GDM1 (cell line): ENCODE measurements at places on chromosomes 12 and 14.

DNA sequence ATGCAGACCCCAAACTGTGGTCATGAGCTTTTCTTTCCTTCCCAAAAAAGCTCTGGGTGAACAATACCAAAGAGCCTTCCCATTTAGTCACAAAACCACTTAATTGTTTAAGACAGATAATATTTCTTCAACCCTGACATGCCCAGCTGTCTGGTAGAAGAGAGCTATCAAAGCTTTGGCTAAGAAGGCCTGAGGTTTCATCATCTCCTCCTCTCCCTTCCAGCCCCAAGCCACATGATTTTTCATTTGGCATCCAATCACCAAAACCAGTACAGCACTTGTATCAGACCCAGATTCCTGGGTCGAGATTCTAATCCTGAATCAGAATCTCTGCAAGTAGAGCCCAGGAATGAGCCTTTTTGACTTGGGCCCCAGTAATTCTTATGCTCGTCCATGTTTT lies 199.6 kb upstream of the TMEM260 start:
- no peak for DNase-seq

GRCh38 chr14:95488376-95489213 lies 27.9 kb downstream of the SYNE3 start:
- no peak for DNase-seq

DNA sequence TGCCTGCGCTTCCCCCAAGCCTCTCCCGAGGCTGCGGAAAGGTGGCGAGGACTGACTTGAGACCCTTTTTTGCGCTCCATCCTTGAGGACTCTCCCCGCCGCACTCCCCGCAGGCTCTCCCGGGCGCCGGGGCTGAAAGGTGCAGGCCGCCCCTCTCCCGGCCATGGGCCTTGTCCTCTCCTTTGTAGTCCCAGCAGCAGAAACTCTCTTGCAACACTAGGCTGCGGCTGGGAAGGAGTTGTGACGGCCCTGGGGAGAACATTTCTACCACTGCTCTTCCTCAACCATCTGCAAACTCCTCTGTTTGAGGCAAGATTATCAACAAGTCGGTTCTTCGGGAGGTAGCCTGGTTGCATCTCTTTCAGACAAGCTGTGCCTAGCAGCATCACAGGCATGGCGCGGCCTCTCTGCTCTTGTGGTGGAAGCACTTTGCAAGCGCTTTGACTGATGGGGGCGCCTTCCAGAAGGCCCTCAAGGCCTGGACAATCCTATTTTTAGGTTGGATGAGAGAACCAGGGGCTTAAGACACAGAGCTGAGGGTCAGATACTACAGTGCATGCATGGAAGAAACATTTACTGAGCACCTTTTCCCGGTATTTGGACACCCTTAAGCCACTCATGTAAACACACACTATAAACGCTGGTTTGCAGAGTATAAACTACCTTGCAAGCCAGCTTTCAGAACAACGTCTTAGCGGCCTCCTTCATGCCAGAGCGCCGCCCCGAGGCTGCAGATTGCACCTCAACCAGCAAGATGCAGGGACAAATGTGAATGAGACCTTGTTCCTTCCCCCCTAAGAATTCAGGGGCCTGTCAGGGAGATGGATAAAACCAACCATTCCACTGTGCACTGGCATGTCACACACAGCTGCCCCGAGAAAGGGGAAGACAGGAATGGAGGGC lies 1.2 kb upstream of the PRIMA1 start:
- no peak for DNase-seq

- no peak for DNase-seq
These were observed 140.8 kb downstream of the ERC1 start for GRCh38 chr12:1131811-1132224.

DNA sequence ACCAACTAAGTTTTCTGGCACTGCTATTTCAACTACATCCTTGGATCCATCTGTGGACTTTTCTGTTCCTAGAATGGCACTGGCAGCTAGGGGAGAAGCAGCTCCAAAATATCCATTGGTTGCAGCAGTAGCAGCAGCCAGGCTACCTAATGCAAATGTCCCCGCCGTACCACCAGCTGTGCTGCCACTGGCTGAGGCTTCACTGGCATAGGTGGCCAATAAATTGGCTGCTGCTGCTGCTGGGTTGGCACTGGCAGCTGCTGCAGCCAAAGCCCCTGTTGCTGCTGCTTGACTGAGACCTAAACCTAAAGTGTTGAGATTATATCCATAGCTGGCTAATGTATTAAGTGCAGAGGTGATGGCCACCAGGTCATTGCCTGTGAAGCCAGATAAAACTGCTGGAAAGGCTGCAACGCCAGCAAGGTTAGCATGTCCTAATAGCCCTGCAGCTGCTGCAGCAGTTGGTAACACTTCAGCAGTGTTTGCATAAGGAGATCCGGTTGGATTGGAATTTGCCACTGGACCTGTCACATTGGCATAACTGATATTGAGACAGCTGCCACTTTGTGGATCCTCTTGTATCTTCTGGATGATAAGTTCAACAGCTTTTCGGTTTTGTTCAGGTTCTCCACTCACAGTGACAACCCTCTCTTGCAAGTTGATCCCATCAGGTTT lies 149.5 kb downstream of the NOVA1 start:
- no peak for DNase-seq

GRCh38 chr14:73269729-73270531 lies 32.6 kb downstream of the PAPLN start:
- DNase-seq = no peak

DNA sequence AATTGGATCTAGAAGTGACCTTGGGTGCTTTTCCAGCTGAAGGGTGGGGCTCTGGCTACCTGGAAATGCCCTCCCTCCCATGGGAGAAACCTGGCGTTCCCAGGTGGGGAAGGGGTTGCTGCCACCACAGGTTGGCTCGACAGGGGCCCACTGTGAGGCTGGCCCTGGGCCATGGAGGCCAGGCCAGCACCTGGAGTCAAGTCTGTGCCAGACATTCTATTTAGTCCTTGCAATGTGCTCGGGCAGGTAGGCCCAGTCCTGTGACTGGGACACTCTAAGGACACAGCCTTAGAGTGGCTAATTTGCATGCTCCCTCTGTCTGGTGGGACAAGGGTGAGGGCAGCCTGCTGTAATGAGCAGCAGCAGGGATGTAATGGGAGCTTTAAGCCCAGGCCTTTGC lies 11.9 kb downstream of the VRTN start:
- DNase-seq = no peak

DNA sequence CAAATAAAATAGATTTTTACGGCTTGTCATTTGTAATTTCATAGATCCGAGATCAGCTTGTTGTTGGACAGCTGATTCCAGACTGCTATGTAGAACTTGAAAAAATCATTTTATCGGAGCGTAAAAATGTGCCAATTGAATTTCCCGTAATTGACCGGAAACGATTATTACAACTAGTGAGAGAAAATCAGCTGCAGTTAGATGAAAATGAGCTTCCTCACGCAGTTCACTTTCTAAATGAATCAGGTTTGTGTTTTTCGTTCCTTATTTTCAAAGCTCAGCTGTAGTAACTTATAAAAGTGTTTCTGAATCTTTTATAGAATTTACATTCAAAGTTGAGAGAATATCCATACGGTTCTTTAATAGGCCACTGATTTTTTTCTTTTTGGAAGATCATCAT lies 89.1 kb downstream of the LRRK2 start:
- no peak for DNase-seq

GRCh38 chr12:81798294-81798693 lies 39.1 kb upstream of the PPFIA2 start:
- DNase-seq = no peak

DNA sequence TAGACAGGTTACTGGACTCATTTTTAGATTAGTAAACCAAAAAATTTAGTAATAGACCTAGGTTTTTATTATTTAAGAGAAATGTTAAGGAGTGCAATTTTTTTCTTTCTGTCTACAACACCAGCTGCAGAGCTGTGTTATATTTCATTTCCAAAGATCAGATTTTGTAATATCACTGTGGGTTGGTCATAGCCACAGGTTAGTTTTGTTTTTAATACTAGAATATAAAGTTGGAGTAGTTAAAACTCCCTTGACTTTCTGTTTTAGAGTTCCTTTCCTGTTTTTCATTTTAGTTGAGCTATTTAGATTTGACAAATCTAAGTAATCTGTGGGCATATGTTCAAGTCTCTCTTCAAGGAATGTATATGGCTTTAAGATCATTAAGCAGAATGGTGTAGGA lies 30.7 kb upstream of the GARIN2 start:
- no peak for DNase-seq

DNA sequence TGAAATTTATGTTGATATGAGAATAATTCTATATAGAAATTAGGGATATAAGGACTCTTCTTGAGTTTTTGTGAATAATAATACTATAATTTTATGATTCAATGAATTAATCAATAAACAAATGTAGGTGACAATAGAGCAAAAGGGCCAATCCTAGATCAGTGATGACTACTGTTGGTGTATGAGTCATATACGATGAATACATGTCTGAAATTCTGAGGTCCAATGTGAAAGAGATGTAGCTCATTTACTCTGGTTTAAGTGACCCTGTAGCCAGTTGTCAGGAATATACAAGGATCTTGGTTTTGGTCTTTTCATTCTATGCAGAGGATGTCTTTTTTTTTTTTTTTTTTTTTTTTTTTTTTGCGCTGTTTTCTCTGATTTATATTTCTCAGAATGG lies 72.1 kb upstream of the RTL1 start:
- no peak for DNase-seq

- no peak for DNase-seq
These were observed 333.2 kb downstream of the NPAS3 start for GRCh38 chr14:33271891-33272290.

GRCh38 chr12:26701604-26702215 lies 131.3 kb downstream of the ITPR2 start:
- no peak for DNase-seq

- DNase-seq = no peak
These were observed 861.0 kb downstream of the RPS29 start for GRCh38 chr14:48725051-48725734.

- DNase-seq = no peak
These were observed 283.4 kb downstream of the CEP128 start for GRCh38 chr14:80658155-80658554.

- DNase-seq = no peak
These were observed 37.4 kb downstream of the GAS2L3 start for GRCh38 chr12:100610666-100611430.

DNA sequence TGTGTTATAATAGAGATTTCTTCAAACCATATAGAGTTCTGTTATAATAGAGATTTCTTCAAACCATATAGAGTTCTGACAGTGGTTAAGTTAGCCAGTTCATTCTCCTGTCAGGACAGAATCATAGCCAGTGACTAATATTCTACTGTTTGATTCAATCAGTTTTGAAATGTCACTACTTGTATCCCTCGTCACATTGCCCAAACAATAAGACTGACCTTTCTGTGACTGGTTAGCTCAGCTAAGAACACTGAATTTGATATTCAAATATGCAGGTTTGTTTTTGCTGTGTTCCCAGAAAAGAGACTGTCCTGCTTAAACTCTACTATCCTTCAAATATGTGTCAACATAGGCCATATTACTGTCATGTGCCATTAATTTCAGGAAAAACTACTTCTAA lies 74.4 kb downstream of the ALG10B start:
- no peak for DNase-seq

DNA sequence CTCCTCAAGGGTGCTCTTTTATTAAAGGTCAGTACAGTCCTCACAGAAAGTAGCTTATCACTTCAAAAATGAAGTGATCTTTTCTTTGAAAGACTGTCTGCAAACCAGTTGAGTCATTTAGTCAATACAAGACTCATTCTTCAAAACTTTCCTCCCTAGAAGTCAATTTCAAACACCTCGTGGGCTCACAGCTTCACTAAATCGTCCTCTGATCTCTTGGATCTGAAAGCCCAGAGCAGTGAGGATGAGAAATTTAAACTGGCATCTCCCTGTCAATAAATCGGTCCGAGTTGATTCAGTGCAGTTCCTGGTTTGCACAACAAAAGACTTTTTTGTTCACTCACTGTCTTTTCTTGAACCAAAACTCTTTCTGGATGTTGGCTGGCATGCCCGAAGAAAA lies 44.5 kb downstream of the NUAK1 start:
- no peak for DNase-seq

GRCh38 chr12:65881965-65882413 lies 57.7 kb downstream of the HMGA2 start:
- no peak for DNase-seq

DNA sequence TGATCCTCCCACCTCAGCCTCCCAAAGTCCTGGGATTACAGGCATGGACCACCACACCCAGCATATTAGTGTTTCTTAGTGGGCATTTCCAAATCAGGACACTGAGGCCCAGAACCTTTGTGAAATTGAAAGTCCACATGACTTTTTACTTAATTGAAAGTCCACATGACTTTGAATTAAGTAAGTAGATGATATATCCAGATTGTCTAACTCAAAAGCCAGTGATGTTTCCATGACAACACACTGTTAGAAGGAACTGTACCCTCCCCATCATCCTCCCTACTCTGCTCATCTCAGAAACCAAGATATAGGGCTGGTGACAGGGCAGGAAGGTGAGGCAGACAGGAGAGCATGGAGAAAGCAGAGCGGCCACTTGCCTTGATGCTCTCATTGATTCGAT lies 7.2 kb downstream of the MYO1A start:
- no peak for DNase-seq

GRCh38 chr14:69107407-69108003 lies 45.4 kb downstream of the DCAF5 start:
- DNase-seq = peak; percentile 12

- DNase-seq = no peak
These were observed 4.0 kb downstream of the AGAP2 start for GRCh38 chr12:57734591-57734990.

DNA sequence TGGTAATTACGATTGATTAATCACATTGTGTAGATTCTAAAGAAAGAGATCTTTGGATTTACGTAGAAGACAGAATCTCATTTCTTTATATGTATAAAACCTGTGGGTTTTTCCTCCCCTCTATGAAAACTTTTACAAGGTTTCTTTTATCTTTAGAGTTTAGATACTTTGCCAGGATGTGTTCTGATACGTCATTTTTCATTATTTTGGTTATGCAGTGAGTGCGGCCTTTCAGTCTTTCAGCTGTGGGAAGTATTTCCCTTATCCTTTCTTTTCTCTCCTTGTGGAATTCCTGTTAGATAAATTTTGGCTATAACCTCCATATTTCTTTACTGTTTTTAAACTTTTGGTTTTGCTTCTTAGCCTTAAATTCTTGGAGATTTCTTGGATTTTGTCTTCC lies 92.7 kb downstream of the TTLL5 start:
- DNase-seq = no peak

DNA sequence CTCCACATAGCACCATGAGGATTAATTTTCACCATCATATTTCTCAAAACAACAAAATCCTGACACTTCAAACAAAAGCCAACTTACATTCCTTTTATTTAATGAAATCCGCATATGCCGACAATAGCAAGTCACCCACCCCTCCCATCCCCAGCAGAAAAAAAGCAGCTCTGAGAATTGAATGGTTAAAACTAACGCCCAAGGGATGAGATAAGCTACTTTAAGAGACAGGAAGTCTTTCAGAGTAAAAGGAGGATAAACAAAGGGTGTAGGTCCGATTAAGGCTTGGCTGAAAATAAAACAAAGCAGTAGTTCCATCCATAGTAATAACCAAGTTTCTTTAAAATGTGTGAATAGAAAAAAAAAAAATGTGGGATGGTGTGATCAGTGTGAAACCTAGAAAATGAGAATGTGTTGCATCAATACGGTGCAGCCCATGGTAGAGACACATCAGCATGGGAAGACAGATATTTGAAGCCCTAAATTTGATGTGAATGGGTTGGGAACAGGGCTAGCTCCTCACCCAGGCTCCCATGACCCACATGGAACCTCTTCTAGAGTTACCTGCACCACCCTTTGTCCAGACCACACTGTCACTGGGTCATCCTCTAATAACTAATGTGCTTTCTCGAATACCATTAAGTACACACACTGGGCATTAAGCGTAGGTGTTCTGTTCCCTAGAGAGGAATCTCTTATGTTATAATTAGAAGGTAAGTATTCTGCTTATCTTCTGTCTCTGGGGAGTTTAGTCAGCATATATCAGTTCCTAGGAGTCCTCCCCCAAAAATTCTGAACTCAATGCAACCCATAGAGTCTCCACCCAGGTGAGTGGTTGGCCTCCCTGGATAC lies 31.7 kb downstream of the RTRAF start:
- no peak for DNase-seq
